MG63 (cell line): ENCODE measurements at places on chromosomes 12 and 14. TPM values are rescaled to one million over a fixed set of nuclear protein-coding genes. Genes with fewer than 3 reads are reported as not detected.

The TEX52 gene
- not detected in 2 replicates for total RNA-seq

The DPPA3 gene
- total RNA-seq = not detected in 2 replicates

DNA sequence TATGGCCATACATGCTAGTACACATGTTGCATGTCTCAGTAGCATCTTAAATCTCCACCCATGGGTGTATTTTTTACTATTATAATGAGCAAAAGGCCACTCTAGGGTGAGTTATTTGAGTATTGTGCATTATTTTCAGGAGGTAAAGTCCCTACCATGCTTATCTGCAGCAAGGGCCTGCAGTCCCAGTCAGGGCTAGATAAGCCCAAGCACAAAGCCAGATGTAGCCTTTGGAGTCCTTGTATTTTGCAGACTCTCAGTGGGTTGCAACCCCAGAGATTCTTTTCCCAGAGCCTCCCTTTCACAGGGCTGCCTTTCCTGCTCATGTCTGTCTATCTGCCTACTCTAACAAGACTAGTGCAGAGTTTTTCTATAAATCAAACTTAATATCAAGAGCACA lies 295.3 kb downstream of the IPO8 start:
- DNase-seq = no peak

GRCh38 chr12:89349814-89350213 lies 2.5 kb downstream of the DUSP6 start:
- DNase-seq = peak; percentile 60

DNA sequence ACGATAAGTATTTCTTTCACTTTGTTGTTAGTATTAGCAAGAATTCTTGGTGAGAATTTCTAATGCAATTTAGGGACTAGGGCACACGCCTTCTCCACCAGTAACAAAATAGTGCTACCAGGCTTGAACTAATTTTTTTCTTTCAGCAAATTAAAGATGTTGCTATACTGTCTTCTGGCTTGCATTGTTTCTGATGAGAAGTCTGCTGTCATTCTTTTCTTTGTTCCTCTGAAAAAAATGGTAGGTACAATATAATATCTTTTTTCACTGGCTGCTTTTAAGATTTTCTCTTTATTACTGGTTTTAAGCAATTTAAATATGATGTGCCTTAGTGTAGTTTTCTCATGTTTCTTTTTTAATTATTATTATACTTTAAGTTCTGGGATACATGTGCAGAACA lies 171.2 kb downstream of the PCNX1 start:
- DNase-seq = no peak

DNA sequence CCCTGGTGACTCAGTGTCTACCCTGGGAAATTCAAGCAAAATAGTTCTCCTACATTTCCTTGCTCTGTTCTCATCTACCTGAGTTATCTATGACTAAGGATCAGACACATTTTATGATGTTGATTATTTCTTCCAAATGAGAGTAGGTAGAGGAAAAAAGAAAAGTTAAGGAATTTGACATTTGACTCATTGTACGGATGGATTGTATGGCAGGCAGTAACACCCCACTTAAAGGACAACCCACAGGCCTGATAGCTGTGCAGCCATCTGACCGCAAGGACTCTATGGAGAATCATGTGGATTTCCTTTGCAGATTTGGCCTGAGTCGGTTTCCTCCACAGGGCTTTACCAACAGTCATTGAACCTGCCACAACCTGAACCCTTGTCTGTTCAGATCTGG lies 540.3 kb downstream of the BCL11B start:
- DNase-seq = no peak

DNA sequence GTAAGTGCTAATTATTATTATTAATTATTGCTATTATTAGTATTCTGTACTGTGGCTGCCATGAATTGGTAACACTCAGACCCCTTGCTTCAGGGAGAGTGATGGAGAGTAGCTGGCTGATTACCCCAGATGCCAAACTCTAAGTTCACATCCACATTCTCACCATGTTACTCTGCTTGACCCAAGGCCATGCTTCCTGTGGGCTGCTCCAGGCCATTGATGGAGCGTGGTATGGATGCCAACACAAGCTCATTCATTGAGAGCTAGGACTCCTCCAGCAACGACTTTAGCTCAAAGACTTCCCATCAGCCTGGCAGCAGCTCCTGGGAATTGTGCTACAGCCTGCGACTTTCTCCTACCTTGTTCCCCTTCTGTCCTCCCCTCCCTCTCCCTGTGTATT lies 233.4 kb downstream of the MSRB3 start:
- DNase-seq = peak; percentile 75

GRCh38 chr12:89742337-89743022 lies 33.8 kb upstream of the ATP2B1 start:
- DNase-seq = no peak

GRCh38 chr12:90543841-90544240 lies 411.1 kb downstream of the CCER1 start:
- no peak for DNase-seq

DNA sequence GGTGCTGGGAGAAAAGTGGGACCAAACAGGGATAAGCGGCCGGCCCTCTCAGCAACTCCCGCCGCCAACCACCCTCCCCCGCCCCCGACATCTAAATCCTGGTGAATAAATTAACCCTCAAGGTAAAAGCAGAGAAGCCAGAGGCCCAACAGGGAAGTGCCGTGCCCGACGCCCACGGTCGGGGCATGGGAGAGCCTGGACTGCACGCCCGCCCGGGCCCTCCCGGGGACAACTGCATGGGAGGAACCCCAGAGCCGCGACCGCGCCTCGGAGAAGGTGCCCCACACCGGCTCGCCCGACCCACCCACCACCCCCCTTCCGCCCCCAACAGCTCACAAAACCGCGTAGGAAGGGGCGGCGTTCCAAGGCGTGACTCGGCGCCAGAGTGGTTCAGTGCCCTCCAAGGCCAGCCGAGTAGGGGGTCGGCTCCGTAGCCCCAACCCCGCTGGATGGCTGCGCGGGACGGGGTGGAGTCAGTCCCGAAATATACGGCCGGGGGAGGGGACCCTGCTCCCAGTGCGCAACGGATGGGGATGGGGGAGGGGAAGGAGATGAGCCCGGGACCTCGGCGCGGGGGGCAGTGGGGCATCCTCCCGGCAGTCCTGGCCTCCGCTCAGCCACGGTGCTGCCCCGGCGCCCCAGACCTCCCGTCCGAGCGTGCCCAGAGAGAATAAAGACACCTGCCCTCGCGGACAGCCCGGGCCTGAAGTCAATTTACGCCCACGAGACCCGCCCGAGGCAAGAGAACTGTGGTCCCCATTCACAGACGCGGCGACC lies 732 bp downstream of the SLC25A29 start:
- DNase-seq = no peak

GRCh38 chr14:75619548-75619947 lies 41.1 kb downstream of the ERG28 start:
- DNase-seq = no peak

GRCh38 chr12:89040146-89040964 lies 311.9 kb downstream of the DUSP6 start:
- no peak for DNase-seq

The SCN8A gene
- total RNA-seq = 1.4 and 10.0 TPM in 2 replicates

DNA sequence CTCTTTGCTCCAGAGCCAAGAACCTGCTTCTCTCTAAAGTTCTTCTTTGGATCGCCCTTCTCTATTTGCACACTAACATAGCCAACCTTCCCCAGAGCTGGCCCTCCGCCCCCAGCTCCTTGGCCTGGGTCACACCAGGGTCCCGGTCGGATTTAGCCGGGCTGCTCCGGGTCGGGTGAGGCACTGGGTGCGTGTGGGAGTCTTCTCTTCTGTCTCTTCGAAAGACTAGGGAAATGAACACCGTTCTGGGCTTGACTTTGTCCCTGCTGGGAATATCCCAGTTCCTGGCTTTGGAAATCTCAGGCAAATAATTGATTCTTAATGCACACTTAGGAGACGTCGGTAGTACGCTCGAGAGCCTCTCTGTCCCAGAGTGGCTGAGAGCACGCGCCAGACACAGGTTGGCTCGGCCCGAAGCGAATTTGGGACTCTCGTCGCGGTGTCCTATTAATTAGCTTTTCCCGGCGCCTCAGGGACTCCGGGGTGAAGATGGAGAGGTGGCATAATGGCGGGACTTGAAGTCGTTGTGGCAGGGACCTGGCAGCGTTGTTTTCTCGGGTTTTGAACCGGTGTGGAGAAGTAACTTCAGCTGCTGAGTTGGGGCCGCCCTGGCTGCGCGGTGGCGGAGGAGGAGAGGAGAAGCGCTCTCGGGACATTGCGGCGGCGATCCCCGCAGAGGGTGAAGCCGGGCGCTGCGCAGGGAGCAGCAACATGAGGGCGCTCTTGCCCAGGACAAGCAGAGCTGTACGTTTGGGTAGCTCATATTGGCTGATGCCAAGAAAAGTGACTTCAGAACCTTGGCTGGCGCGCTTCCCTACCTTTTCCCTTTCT lies 7.5 kb downstream of the FOXG1 start:
- DNase-seq = peak; percentile 43

The COPZ1 gene
- 243 and 381 TPM in 2 replicates for total RNA-seq

DNA sequence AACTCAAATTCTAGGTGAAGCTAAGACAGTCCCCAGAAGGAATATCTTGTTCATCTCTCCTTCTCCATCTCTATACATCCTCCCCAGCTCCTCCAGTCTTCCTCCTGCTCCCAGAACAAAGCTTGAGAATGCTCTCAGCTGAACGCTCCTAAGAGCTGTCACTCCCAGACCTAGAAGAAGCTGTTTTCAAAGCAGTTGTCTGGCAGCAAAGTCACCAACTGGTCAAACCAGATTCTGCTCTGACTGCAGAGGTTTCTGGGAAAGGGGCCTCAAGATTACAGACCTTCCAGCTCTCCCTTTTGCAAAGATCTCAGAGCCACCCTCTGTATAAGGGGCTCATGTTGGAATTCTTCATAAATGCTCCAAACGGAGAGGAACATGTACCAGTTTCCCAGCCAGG lies 9.6 kb upstream of the HSPB8 start:
- no peak for DNase-seq

DNA sequence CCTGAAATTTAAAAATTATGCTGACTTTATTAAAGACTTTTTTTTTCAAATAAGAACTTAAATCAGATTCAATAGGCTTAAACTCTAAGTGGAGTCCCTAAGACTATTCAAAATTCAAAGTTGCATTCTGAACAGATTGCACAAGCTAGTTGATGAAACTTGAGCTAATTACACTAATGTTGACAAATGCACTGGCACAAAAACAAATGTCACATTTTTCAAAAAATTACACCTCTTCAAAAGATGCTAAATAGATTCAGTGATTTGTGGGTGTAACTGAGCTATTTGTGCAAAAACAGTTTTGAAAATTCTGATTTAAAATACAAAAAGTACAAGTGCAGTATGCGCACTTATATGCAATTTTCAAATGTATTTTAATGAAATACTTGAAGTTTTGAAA lies 205.4 kb downstream of the RERGL start:
- DNase-seq = no peak

GRCh38 chr12:118183155-118183554 lies 47.2 kb downstream of the PEBP1 start:
- no peak for DNase-seq

GRCh38 chr12:13534242-13534641 lies 337.7 kb downstream of the EMP1 start:
- no peak for DNase-seq

The SUOX gene
- 9.7 and 23.4 TPM in 2 replicates for total RNA-seq

GRCh38 chr14:102828151-102828550 lies 50.9 kb downstream of the TRAF3 start:
- DNase-seq = no peak

DNA sequence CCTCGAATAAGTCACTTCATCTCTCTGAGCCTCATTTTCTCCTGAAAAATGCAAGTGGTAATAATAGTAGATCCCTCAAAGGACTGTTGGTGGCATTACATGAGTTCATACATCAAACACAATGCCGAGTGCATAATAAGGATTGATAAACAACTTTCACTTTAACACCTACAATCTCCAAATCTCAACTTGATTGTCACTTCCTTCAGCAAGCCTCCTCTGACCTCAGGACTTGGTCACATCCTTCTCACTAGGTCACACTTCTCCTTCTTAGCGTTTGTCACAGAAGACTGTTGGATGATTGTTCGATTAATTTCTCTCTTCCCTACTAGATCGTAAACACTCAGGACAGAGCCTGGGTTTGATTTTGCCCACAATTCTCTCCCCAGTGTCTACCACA lies 7.9 kb upstream of the PRKAB1 start:
- DNase-seq = no peak

GRCh38 chr12:108248011-108248410 lies 91.1 kb downstream of the CMKLR1 start:
- DNase-seq = no peak

GRCh38 chr12:78181544-78182162 lies 351.0 kb downstream of the NAV3 start:
- DNase-seq = no peak

DNA sequence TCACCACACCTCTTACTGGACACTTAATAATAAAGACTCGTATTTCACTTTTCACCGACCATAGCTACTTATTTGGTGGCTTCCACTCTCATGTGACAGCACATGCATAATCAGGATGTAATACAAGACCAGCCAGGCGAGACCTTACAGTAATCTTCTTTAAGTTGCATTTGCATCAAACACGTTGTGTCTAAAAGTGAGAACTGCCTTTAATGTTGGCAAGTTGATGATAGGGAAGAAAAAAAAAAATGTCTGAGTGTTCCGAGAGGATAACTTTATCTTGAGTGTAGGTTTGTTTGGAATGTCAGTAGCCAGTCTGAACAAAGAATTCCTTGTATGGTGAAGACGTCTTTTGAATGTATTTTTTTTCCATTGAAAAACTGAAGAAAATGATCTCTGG lies 440.4 kb downstream of the ADAMTS20 start:
- DNase-seq = no peak

DNA sequence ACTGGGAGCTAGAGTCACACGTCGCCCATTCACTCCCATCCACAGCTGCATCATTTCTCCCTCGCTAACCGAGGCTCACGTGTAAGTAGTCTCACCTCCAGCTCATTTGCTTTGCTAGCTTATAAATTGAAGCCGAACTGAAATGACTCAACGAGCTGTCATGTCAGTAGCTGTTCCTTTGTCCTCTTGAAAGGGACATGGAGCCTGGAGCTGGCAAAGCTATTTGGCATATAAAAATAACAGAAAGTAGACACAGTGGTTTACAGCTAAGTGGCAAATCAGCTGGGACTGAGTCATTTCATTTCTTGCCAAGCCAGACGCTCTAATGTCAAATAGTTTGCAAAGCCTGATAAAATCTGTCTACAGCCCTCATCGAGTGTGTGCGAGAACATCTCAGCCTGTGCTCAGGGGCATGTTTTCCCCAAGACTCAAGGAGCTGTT lies 114.4 kb upstream of the TMEM233 start:
- no peak for DNase-seq
